ENCODE measurements at places on chromosomes 3 and 15.

- DNase-seq, result no peak
These were observed 848 bp downstream of the NCEH1 start for GRCh38 chr3:172709774-172710663.

DNA sequence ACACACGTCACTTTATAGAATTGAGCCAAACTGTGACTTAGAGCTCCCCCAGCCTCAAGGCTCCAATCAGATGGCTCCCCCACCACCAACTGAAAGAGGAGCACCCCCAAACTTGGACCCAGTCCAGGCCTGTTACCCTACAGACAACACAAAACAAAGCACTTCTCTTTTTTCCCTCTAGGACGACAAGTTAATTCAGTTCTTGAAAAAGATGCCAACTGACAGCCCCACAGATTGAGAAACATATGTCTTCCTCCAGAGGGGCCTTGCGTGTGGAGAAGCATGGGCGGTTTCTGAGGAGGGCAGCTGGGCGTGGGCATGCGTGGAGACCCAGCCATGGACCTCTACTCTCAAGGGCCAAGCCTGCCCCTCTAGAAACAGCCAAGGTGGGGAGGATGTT, 229.5 kb downstream of the SHQ1 start:
- no peak for DNase-seq

DNA sequence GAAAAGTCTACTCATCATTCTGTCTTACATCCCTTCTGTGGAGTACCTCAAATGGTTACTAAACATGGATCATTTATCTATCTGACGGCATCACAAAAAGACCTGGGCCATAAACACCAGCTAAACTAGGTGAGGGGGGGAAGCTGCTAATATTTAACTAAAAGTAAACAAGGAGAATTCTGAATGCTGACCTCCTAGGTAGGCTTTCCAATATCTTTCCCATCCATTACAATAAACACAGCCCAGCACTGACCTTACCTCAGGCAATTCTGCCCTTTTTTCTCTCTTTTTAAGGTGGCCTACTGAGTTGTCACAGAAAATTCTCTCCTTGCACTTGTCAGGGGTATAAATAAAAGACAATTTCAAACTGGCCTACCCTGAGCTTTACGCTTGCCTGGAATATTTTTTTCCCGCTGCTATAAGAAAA, 33.1 kb downstream of the USF3 start:
- DNase-seq, result no peak

DNA sequence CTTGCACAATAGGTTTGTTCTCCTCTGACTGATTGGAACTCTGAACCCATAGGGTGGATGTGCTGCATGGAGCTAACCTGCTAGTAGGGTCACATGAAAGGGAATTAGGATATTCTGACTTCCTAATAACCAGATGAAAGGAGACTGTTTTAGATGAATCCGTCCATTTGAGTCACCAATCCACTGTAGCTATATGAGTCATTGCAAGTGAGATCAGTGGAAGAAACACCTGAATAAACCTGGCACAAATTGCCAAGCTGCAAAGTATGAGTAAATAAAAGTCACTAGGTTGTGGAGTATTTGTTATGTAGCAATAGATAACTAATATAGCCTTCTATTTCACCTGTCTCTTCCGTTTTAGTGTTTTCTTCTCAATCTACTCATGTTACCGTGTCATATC, 584.4 kb downstream of the PDCD6IP start:
- peak; percentile 57 for DNase-seq

- DNase-seq, result no peak
These were observed 4.8 kb downstream of the CX3CR1 start for GRCh38 chr3:39275052-39275451.

DNA sequence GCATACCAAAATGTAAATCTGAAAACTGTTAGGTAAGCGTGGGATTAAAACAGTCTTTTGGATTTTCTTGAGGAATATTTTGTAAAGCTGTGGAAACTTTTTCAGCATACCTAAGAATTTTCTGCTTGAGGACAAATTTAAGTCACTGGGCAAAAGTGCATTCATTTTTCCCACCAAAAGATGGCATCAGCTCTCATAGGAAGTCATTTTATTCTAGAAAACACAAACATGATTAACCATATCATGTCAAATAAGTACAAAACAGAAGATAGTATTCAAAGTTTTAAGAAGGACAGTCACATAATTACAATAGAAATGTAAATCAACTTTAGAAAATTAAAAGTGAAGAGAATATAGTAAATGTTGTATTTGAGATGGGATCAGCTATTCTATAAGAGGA, 63.5 kb downstream of the SLC49A4 start:
- DNase-seq, result no peak

GRCh38 chr3:196962108-196962929, 6.3 kb downstream of the PIGZ start:
- no peak for DNase-seq

GRCh38 chr3:153756816-153757215, 364.4 kb upstream of the ARHGEF26 start:
- no peak for DNase-seq

- no peak for DNase-seq
These were observed 226.9 kb upstream of the MRPL3 start for GRCh38 chr3:131729643-131730017.

GRCh38 chr3:47283591-47284364, 1.0 kb downstream of the KLHL18 start:
- DNase-seq, result no peak

DNA sequence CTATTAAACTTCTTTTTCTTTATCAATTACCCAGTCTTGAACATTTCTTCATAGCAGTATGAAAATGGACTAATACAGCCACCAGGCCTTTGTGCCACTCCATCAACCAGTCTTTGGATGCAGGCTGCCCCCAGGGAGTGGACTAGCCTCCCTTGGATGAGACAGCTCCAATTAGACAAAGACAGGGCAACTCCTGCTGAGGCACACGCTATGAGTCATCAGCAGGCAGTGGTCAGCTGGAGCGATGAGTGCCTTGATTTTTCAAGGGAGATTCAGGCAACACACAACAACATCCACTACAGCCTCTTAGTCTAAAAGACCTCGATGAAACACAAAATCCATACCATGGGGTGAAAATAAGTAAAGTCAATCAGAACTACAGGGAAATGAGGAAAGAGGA, 160.1 kb downstream of the ARRDC4 start:
- DNase-seq, result no peak

GRCh38 chr3:190072856-190073255, 47.8 kb downstream of the P3H2 start:
- no peak for DNase-seq

DNA sequence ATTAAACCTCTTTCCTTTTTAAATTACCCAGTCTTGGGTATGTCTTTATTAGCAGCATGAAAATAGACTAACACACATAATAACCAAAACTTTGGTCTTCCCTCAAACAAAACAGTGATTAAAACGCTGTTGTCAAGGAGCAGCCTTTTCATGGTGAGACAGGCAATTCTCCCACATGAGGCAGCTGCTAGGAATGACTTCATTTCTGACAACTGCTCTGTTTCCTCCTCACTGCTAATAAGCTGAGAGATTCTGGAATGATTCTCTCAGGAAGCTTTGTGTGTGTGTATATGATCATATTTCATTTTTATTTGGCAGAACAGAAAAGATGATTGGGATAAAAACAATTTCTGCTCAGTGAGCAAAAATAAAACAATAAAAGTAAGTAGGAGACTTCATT, 580.6 kb upstream of the ADAMTS9 start:
- no peak for DNase-seq

- DNase-seq, result no peak
These were observed 420.2 kb upstream of the ROBO1 start for GRCh38 chr3:80187981-80188380.

GRCh38 chr3:125442506-125442905, 67.4 kb upstream of the ZNF148 start:
- no peak for DNase-seq

DNA sequence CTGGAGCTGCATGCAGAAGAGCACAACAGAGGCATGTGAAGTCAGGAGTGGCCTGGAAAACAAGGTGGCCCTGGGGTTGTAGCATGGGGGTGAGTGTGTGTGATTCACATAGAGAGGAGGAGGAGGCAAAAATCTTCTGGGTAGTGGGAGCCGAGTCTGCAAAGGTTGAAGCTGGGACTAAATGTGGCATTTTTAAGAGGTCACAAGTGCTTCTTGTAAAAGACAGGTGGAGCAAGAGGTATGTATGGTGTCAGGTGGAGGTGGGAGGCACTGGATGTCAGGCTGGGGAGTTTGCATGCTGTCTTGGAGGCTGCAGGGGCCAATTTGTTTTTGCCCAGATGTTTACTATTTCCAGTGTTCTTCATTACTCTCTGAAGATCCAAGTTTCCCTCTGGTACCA, 42.4 kb downstream of the C3orf20 start:
- no peak for DNase-seq

GRCh38 chr3:148750296-148750695, 52.6 kb downstream of the AGTR1 start:
- DNase-seq, result no peak

DNA sequence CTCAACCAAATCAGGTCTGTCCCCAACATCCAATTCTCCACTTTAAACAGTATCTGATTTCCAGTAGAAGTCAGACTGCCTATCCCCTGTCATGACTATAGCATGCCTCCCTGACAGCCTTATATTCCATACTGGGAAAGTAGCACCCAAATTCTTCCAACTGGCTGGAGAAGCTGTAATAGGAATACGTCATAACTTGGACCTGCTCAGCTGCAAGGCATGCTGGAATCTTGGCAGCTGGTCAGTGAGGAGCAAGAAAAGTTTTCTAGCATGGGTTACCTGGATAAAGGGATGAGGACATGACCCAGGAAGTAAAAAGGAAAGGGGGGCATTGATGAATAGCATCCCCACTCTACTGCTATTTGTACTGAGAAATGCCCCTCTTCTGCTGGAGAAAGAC, 8.9 kb downstream of the SEMA5B start:
- DNase-seq, result no peak

- DNase-seq, result no peak
These were observed 307.6 kb upstream of the SLITRK3 start for GRCh38 chr3:165503825-165504224.

DNA sequence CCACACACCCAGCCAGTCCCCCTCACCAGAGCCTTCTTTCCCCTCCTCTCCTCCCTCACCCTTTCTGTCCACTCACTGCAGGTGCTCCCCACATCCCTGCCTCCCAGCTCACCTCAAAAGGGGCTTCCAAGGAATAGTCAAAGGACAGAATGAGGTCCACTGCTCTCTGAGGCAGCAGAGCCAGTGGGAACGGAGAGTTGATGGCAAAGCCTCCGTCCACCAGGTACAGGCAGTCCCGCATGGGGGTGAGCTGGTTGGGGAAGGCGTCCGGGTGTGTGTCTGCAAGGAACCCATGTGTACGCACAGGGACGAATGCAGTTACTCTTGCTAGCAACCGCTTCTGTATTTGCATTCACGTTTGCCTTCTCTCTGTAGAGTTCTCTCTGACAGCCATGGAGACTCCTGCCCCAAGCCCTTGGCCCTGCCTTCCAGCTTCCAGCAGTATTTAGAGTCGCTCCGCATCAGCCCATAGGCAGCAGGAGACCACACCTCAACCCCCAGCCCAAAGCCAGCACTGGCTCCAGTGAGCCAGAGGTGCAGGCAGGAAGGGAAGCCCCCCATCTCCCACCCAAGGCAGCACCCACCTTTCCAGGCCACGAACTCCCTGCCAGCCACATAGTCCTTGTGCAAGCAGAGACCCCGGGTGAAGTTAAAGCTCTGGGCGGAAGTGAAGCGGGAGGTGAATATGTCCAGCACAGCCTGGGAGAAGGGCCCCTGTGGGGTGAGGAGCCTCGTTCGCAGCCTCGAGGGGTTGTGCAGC, 12.4 kb downstream of the PLA2G4F start:
- DNase-seq, result no peak

DNA sequence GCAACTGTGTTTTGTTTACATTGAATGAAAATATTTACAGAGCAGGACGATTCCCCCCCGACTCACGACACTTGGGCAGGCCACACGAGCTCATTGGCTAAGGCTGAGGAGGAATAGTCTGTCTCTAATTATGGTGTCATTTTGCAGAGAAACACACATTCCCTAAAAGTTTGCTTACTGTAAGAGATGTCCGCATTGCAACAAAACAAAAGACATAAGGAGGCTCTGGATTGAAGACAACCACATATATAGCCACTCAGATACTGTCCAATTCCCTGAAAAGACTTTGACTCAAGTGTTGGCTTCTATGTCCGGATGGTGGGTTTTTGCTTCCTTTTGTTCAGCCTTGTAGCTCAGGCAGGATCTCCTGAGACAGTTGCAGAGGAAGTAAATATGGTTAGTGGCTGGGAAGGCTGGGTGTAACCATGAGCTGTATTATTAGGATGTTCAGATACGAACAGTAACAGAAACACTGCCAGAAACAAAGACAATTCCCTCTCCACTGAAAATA, 170.4 kb downstream of the KLHL25 start:
- DNase-seq, result no peak

DNA sequence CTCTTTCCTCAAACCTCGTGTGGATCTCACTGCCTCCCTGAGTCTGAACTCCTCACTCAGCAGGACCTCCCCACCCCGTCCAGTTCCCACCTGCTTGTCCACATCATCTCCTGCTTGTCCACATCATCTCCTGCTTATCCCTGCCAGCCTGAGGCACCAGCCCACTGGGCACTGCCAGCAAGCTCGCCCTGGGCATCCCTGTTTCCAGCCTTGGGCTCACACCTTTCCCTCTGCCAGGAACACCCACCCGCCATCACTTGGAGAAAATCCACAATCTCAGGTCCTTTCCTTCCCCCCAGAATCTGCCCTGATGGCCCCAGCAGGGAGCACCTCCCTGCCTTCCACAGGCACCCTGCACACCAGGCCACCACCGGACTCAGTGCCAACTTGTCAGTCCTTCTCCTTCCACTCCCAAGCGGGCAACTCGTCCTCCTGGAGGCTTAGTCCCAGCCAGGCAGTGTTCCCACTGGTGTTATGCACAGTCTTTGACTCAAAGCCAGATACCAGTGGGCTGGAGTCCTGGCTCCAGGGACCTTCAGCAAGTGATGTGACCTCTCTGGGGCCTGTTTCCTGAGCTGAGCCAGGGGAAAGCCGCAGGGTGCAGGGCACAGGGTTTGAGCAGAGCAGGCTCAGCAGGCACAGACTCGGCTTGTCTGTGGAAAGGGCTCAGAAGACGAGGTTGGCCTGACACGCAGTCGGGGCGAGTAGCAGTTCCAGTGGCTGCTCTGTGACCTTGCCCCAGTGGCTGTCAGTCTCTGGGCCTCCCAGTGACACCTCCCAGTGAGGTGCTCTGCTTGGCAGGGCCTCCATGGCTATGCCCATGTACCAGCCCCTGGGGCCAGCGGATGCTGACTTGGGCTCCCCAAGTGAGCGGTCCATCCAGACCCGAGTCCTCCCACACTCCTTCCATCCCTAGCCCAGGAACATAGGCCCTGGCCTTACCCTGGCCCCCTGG, 9.5 kb upstream of the MESP2 start:
- no peak for DNase-seq

DNA sequence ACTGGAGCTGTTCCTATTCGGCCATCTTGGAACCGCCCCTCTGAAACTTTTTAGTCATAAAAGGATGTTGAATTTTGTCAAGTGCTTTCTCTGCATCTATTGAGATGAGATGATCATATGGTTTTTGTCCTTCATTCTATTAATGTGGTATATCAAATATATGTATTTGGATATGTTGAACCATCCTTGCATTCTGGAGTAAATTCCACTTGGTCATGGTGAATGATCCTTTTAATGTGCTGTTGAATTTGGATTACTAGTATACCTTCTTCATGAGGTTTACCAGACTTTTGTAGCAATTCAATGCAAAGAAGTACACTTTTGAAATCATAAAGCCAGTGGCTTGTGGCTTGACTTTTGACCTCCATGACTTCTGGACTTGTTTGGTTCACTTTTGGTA, 33.4 kb upstream of the XRN1 start:
- DNase-seq, result no peak
